ENCODE measurements at places on chromosomes 2 and 18. TPM values are rescaled to one million over a fixed set of nuclear protein-coding genes. Genes with fewer than 3 reads are reported as not detected.
A peak's percentile ranks its signal among the peaks of the same experiment; 100 is the strongest.

ANKRD44 gene
- total RNA-seq: 10.8 TPM

PCARE gene
- total RNA-seq: 0.22 TPM

TDRD15 gene
- total RNA-seq: not detected

FIGN gene
- total RNA-seq: 11.5 TPM

PLA2R1 gene
- 14.8 TPM for total RNA-seq

DNER gene
- total RNA-seq: not detected

DOK6 gene
- total RNA-seq: 5.1 TPM

MYCN gene
- total RNA-seq: 69.1 TPM

FOXI3 gene
- total RNA-seq: 0.27 TPM

CCDC85A gene
- 1.9 TPM for total RNA-seq

CXCR1 gene
- not detected for total RNA-seq

AGXT gene
- not detected for total RNA-seq

INO80C gene
- 30.0 TPM for total RNA-seq

CASP10 gene
- 2.8 TPM for total RNA-seq

GRCh38 chr2:39281391-39281790 is 37.6 kb upstream of the CDKL4 start:
- no peak for DNase-seq

- DNase-seq: no peak
Measured at GRCh38 chr2:166115589-166115988, 12.2 kb downstream of the SCN1A start.

DNA sequence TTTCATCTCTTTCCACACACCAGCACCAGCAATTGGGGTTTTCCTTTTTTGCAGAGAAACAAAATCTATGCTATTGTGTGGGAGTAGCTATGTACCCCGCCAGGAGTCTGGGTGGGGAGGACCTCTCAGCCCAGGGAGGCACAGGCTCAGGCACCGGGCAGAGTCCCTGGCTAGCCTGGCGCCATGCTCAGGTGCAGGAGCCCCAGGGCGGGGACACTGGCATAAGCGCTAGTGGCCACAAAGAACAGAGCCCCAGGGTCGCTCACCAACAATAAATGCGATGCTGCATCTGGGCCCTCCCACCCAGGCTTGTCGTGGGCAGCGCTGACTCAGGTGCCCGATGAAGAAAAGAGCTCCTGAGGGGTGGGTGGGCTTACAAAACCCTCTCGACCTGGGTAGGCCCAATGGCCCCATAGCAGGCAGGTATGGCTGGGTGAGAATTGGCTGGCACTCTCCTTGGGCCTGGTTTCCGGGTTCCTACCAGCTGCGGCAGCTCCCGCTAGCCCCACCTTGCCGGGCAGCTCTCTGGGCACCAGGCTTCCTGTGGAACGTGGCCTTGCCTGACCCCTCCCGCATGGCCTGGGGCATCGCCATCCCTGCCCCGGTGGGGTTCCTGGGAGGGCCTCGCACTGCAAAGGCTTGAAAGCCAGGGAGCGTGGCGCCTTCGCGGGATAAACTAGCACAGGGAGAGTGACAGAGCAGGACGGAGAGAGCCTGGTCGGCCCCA is 31.8 kb upstream of the COL6A3 start:
- DNase-seq: no peak

DNA sequence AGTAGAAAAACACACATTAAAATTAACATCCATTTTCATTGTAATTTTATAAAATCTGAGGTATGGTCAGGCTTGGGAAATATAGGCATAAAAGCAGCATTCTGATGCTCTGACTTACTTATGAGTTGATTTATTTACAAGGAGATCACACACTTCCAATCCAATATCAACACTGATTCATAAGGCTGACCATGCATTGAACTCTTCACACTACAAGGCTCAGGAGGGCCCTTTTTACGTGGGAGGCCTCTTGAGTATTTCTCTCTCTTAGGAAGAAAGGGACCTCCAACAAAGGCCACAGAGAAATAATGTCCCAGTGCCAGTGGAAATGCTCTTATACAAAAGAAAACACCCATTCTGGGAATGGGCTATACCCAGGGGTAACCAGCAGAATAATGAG is 222.8 kb downstream of the NAPG start:
- no peak for DNase-seq

- no peak for DNase-seq
Measured at GRCh38 chr18:12750715-12751502, 48.1 kb downstream of the PSMG2 start.

GRCh38 chr2:28621172-28622100 is 125.6 kb downstream of the PLB1 start:
- DNase-seq: no peak

- no peak for DNase-seq
Measured at GRCh38 chr2:227016894-227017293, 147.1 kb downstream of the COL4A4 start.

- DNase-seq: no peak
Measured at GRCh38 chr18:47719096-47719780, 211.2 kb downstream of the SMAD2 start.

- no peak for DNase-seq
Measured at GRCh38 chr2:85599468-85600234, 2.8 kb downstream of the TMEM150A start.

GRCh38 chr2:25313711-25314513 is 27.8 kb downstream of the DNMT3A start:
- no peak for DNase-seq

DNA sequence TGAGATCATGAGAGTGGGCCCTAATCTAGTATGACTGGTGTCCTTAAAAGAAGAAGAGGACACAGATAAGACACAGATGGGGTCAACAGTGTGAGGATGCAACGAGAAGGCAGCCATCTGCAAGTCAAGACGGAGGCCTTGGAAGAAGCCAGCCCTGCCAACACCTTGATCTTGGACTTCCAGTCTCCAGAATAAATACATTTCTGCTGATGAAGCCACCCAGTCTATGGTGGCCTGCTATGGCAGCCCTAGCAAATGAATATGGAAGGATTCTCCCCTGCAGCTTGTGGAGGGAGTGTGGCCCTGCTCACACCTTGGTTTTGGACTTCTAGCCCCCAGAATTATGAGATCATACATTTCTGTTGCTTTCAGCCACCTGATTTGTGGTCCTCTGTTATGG is 12.3 kb downstream of the CTIF start:
- DNase-seq: no peak

DNA sequence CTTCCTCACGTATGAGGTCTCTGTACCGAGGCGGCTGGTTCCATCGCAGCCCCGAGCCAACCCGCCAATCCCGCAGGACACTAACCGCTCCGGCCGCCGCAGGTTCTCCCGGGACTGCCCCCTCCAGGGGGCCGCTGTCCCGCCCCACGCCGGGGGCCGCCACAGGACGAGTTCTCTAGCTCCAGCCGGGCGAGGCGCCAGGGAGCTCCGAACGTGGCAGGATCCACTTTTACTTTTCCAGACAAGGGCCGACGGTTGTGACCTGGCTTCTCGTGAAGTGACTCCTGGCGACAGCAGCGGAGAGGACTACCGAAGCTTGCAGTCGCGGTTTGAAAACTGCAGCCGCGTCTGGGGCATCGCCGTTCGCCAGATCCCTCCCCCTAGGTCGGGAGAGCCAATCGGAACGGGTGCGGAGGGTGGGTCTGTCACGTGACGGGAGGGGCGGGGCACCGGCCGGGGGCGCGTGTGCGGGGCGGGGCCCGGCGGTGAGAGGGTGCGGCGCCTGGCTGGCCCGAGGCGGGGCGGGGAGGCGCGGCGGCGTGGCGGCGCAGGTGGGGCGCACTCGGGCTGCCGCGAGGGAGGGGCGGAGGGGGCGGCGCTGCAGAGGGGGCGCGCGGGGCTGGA is at the start of gene STK17B:
Gene STK17B, minus strand, starts transcription at position 331 of the 624 bp plus-strand sequence. CDS start 8,195 bp downstream, outside the sequence.
- DNase-seq: peak; percentile 90
